Ascending aorta (tissue), 2 donors: ENCODE measurements at places on chromosomes 5 and 9. TPM values are rescaled to one million over a fixed set of nuclear protein-coding genes. Genes with fewer than 3 reads are reported as not detected.

DNA sequence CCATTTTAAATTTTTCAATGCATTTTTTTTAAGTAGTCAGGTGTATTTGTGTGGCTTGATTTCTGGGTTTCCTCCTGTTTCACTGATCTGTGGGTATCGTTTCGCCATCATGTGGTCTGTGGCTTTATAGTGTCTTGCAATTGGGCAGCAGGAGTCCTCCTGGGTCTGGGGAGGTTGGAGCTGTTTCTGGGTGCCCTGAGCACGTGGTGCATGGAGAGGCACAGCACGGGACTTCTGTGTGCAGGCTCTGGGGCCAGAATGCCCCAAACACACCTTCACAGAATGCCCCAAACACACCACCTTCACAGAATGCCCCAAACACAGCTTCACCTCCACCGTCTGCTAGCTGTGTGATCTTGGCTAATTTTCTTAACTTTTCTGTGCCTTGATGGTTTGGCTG, 82.6 kb upstream of the COL5A1 start:
- DNase-seq: peak; percentile 39

DNA sequence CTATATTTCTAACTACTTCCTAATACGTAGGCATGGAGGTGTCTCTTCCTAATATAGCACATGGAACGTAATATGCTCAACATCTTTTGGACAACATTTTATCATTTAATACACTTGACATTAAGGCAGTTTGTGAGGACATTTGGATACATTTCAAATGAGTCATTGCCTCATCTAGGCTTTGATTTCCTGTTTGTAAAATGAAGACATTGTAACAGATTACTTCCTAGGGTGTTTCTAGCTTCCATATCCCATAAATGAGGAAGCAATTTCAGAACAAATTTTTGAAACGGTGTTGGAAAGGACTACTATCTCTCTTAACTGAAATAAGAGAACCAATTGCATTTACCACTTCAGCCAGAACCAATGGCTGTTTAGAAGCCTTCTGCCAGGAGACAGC, 38.7 kb downstream of the SLC28A3 start:
- DNase-seq: no peak

- DNase-seq: no peak
Measured at GRCh38 chr9:27655441-27655840, 82.2 kb upstream of the C9orf72 start.

GRCh38 chr5:113447498-113448050, 12.8 kb upstream of the TSSK1B start:
- no peak for DNase-seq

Gene PCDHB7
- total RNA-seq: 7.6 TPM

Gene LOX
- 48.1 TPM for total RNA-seq

- no peak for DNase-seq
Measured at GRCh38 chr5:141878186-141878710, at the start of gene PCDH1. Gene PCDH1 (minus strand): TSS chr5:141878410. CDS start chr5:141878262, 148 bp downstream.

DNA sequence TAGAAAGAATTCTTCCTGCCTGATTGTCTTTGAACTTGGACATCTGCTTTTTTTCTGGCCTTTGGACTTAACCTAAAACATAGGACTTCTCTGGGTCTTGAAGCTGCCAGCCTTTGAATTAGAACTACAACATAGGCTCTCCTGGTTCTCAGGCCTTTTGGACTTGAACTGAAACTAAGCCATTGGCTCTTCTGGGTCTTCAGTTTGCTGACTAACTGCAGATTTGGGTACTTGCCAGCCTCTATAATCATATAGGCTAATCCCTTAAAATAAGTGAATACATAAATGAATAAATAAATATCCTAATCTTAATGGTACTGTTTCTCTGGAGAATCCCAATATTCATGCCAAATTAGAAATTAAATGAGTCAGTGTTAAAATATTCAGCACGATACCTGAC, 473.4 kb upstream of the PAPPA start:
- DNase-seq: no peak

Gene RASGRF2
- total RNA-seq: 16.9 TPM

Gene BRD3
- 32.0 TPM for total RNA-seq

DNA sequence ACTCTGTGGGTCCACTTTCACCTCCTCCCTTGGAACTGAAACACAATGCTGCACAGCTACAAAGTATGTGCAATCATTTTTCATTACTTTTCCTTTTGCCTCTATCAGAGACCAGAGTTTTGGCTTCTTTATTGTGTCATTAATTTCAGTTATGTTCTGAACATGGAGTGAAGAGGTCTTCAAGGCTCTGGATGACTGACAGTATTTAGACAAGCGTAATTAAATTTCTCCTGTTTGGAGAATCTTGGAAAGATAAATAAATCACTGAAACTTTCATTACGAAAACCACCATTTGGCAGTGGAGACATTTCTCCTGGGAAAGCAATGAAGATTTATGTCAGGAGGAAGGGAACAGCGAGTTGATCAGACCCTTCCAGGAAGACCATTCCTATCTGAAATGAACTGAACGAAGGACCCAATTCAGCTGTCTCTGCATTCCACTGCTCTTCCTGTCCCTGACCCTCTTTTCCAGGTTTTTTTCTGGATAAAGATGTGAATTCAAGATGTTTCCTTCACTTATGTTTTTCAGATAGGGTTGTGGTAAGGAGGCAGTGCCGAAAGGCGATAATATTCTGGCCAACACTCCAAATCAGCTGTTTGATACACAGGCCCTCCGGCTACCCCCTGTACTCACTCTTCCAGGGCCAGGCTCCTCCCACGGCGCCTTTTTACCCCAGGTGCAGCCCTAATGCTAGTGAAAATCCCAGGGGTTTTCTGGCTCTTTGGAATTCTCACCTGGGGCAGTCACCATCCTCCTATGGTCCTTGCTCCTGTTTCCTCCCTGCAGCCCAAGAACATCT, 77.2 kb upstream of the OSMR start:
- DNase-seq: no peak

- DNase-seq: no peak
Measured at GRCh38 chr9:119453490-119453911, 84.3 kb upstream of the BRINP1 start.

DNA sequence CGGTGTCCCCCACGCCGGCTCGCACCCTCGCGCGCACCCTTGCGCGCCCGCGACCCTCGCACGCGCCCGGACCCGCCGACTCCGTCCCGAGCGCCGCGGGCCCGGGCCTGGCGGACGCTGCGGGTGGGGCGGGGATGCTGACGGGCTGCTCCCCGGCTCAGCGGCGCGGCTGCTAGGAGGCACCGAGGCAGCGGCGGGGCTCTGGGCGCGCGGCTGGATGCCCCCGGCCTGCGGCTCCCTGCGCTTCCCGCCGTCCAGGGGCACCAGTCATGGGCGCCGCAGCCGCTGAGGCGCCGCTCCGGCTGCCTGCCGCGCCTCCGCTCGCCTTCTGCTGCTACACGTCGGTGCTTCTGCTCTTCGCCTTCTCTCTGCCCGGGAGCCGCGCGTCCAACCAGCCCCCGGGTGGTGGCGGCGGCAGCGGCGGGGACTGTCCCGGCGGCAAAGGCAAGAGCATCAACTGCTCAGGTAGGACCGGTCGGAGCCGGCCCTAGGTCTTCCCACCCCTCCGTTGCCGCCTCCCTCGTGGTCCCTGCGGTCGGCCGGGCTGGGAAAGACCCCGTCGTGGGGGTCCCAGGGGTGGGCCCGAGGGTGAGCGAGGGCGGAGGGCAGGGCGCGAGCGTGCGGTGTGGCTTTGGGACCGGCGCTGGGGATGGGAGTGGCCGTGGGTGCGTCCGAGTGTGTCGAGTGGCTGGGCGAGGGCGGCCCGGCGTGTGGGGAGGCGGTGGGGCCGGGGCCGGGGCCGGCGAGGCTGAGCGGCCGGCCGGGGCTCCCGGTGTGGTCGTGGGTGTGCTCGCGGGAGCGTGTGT, 530 bp downstream of the TMEFF1 start:
- DNase-seq: no peak

Gene TRIP13
- not detected for total RNA-seq

GRCh38 chr5:132896685-132897084, 23.2 kb downstream of the LEAP2 start:
- DNase-seq: no peak

Gene SPARC
- total RNA-seq: 935 TPM

Gene GABBR2
- not detected for total RNA-seq

Gene TUSC1
- 45.7 TPM for total RNA-seq

- no peak for DNase-seq
Measured at GRCh38 chr9:11011696-11012095, 398.9 kb upstream of the PTPRD start.

- no peak for DNase-seq
Measured at GRCh38 chr9:101445353-101446029, 9.9 kb upstream of the ALDOB start.

DNA sequence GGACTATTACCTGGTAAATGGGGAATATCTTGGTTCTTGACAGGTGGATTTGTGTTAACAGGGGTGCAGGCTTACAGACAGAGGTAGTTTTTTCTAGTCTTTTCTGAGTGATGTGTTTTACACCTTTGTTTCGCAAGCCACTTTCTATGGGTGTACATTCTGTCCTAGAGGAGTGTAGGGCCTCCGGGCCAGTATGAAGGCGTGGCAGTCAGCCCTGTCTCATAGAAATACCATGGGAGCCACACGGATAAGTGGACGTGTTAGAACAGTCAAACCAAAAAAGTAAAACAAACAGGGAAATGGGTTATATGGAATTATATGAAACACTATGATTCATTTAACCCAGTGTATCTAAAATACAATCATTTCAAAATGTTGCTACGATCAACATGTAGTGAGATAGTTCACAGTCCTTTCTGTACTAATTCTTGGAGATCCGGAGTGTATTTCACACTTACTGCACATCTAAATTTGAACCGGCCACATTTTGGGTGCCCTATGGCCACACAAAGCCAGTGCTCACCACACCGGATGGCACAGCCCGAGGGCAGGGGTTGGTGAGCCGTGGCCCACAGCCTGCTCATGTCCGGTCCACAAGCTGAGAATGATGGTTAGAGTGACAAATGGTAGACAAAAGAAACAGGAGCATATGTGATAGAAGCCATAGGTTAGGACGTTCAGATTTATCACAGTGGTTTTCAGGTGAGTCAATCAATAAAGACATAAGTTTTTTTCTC, 80.1 kb upstream of the IRX4 start:
- no peak for DNase-seq
